ENCODE measurements at places on chromosomes 4 and X. TPM values are rescaled to one million over a fixed set of nuclear protein-coding genes. Genes with fewer than 3 reads are reported as not detected.

- H3K27ac ChIP-seq: no peak overlapping the region
- no peaks in the 10 kb centered on the region for H3K4me1 ChIP-seq
- H3K27me3 ChIP-seq: no peaks in the 10 kb centered on the region
Observed at GRCh38 chr4:6123116-6123515, 77.2 kb downstream of the JAKMIP1 start.

- no peak overlapping the region for H3K27ac ChIP-seq
- DNase-seq: no peak
- no peaks in the 10 kb centered on the region for H3K36me3 ChIP-seq
Observed at GRCh38 chr4:122775039-122775438, 42.5 kb downstream of the BBS12 start.

GRCh38 chrX:17020851-17021821 is 74.7 kb downstream of the REPS2 start:
- no peak overlapping the region for H3K4me3 ChIP-seq
- H3K27ac ChIP-seq: no peak overlapping the region
- H3K27me3 ChIP-seq: no peaks in the 10 kb centered on the region
- DNase-seq: no peak
- no peaks in the 10 kb centered on the region for H3K4me1 ChIP-seq
- no peaks in the 10 kb centered on the region for H3K36me3 ChIP-seq

DNA sequence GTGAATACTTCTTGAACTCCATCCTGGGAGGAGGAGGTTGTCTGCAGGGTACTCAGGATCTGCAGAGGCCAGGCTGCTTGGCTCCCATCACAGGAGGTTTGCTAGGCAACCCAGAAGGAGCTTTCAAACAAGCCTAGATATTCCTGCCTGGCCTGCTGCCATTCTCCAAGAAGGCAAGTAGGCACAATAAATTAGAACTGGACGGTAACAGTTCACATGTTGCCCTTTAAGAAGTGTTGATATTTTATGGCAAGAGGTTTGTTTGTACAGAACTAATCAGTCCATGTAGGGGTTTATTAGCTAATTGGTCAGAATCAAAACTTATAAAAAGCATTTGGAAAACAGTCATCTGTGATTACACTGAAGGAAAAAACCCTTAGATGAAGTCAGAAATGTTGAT is 39.3 kb downstream of the SYNPO2 start:
- H3K27me3 ChIP-seq: no peaks in the 10 kb centered on the region
- H3K4me1 ChIP-seq: no peaks in the 10 kb centered on the region
- no peaks in the 10 kb centered on the region for H3K36me3 ChIP-seq

- peak; percentile 21 for DNase-seq
- no peaks in the 10 kb centered on the region for H3K27me3 ChIP-seq
- H3K4me1 ChIP-seq: peaks cover 42% of the 10 kb centered on the region
- H3K27ac ChIP-seq: no peak overlapping the region
- H3K36me3 ChIP-seq: no peaks in the 10 kb centered on the region
- no peak overlapping the region for H3K4me3 ChIP-seq
Observed at GRCh38 chrX:24153178-24153795, 3.8 kb downstream of the ZFX start.

DNA sequence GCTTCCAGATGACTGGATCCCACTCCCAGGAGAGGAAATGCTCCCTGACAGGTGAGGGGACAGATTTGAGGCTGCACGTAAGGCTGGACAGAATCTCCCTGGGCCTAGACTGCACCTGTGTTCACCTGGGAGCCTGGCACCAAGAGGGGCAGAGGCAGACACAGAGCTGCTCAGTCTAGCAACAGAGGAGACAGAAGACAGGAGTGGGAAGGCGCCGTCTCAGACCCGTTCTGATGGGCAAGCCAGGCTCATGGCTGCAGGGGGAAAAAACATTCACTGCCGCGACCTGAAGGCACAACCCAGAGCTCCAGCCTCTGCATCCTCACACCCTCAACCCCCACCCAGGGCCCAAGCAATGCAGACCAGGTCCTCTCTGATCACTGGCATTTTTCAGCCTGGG is 16.8 kb downstream of the BCAP31 start:
- no peaks in the 10 kb centered on the region for H3K27me3 ChIP-seq
- DNase-seq: no peak
- H3K27ac ChIP-seq: no peak overlapping the region
- H3K4me1 ChIP-seq: no peaks in the 10 kb centered on the region

DNA sequence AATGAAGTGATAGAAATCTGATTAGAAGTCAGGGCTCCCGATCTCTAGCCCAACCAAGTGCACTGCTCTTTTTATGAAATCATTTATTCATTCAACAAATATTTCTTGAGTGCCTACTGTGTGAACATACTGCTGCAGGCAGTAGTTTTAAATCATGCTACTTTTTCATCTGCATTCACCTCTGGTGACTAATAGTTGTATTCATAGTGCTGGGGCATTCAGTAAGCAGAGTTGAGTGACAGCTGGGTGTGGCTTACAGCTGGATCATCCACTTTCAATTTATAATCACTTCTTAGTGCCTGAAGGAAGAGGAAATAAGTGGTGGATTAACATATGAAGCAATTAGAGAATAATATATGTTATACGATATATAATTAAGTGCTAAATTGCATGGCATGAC is 94.1 kb upstream of the HPRT1 start:
- H3K4me1 ChIP-seq: no peaks in the 10 kb centered on the region
- H3K27ac ChIP-seq: no peak overlapping the region
- H3K4me3 ChIP-seq: no peak overlapping the region
- H3K27me3 ChIP-seq: no peaks in the 10 kb centered on the region
- no peaks in the 10 kb centered on the region for H3K36me3 ChIP-seq

GRCh38 chr4:102514298-102514964 is 13.3 kb downstream of the NFKB1 start:
- H3K4me1 ChIP-seq: peaks cover 46% of the 10 kb centered on the region
- no peaks in the 10 kb centered on the region for H3K27me3 ChIP-seq
- no peak overlapping the region for H3K27ac ChIP-seq
- H3K4me3 ChIP-seq: no peak overlapping the region

GRCh38 chr4:7691982-7692381 is 247.7 kb downstream of the AFAP1 start:
- no peak overlapping the region for H3K4me3 ChIP-seq
- H3K27me3 ChIP-seq: no peaks in the 10 kb centered on the region
- H3K36me3 ChIP-seq: no peaks in the 10 kb centered on the region
- no peaks in the 10 kb centered on the region for H3K4me1 ChIP-seq

DNA sequence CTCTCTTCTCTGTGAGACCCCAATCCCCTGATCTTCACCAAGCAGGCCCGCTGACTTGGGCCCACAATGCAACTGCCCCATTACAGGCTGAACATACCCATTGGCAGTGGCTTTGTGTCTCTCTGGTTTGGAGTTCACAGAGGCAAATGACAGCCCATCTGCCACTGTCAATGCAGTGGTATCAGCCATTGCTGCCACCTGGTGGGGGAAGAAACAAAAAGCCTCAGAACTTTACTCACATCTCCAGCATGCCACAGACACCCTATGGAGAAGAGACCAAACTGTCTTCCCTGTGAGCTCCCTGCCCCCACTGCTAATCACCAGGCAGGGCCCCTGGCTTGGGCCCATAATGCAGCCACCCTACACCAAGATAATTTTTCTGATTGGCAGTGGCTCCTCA is 729.3 kb upstream of the ACTRT1 start:
- no peaks in the 10 kb centered on the region for H3K27me3 ChIP-seq
- no peak overlapping the region for H3K4me3 ChIP-seq
- H3K27ac ChIP-seq: no peak overlapping the region
- H3K4me1 ChIP-seq: no peaks in the 10 kb centered on the region
- DNase-seq: no peak

GRCh38 chr4:42655921-42656678 is 805 bp downstream of the ATP8A1 start:
- H3K4me1 ChIP-seq: peaks cover 31% of the 10 kb centered on the region
- DNase-seq: peak; percentile 20
- H3K27ac ChIP-seq: peak overlapping the region; percentile 59
- no peaks in the 10 kb centered on the region for H3K27me3 ChIP-seq
- peak overlapping the region; percentile 89 for H3K4me3 ChIP-seq

GRCh38 chr4:6546681-6547447 is 28.1 kb upstream of the MAN2B2 start:
- no peak overlapping the region for H3K27ac ChIP-seq
- H3K27me3 ChIP-seq: no peaks in the 10 kb centered on the region
- H3K4me1 ChIP-seq: no peaks in the 10 kb centered on the region
- H3K4me3 ChIP-seq: no peak overlapping the region
- DNase-seq: peak; percentile 14
- no peaks in the 10 kb centered on the region for H3K36me3 ChIP-seq

DNA sequence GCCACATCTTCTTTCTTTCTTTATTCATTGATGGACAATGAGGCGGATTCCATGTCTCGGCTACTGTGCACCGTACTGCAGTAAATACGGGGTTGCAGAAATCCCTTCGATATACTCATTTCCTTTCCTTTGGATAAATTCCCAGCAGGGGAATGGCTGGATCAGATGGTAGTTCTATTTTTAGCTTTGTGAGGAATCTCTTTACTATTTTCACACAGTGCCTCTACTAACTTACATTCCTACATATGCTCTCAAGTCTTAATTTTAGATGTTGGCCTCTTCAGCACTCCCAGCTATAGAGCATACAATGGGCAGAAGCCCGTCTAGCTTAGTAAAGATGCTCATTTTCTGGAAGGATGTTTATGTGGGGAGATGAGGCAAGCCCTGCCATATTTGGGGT is 317.4 kb downstream of the ASMT start:
- H3K27me3 ChIP-seq: no peaks in the 10 kb centered on the region
- H3K4me1 ChIP-seq: no peaks in the 10 kb centered on the region
- DNase-seq: no peak
- H3K36me3 ChIP-seq: no peaks in the 10 kb centered on the region

- peaks cover 22% of the 10 kb centered on the region for H3K4me1 ChIP-seq
- H3K4me3 ChIP-seq: no peak overlapping the region
Observed at GRCh38 chrX:153897899-153898298, 6.6 kb upstream of the AVPR2 start.

- DNase-seq: no peak
- no peaks in the 10 kb centered on the region for H3K36me3 ChIP-seq
- no peaks in the 10 kb centered on the region for H3K4me1 ChIP-seq
- no peaks in the 10 kb centered on the region for H3K27me3 ChIP-seq
- no peak overlapping the region for H3K27ac ChIP-seq
- H3K4me3 ChIP-seq: no peak overlapping the region
Observed at GRCh38 chr4:40734497-40734896, 15.3 kb upstream of the NSUN7 start.

DNA sequence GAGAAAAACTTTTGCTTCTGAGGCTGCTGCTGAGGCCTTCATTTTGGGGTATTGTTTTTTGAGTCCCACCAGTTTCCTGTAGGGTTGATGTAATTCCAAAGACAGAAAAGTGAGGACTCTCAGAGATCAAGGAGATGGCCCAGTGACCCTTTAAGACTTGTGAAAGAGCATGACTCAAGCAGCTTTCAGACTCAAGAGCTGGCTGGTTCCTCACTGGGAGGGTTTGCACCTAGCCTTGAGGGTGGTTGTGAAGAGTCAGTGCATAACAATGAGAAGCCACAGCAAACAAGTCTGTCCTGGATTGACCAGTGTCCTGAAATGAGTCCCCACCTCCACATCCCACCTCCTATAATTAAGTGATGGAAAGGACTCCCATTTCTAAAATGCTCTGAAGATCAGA is 89.2 kb downstream of the NHS start:
- H3K27ac ChIP-seq: no peak overlapping the region
- no peak overlapping the region for H3K4me3 ChIP-seq
- H3K4me1 ChIP-seq: no peaks in the 10 kb centered on the region
- DNase-seq: no peak

GRCh38 chrX:11244636-11245035 is 48.6 kb upstream of the AMELX start:
- H3K27ac ChIP-seq: no peak overlapping the region
- DNase-seq: no peak
- H3K4me1 ChIP-seq: no peaks in the 10 kb centered on the region

DNA sequence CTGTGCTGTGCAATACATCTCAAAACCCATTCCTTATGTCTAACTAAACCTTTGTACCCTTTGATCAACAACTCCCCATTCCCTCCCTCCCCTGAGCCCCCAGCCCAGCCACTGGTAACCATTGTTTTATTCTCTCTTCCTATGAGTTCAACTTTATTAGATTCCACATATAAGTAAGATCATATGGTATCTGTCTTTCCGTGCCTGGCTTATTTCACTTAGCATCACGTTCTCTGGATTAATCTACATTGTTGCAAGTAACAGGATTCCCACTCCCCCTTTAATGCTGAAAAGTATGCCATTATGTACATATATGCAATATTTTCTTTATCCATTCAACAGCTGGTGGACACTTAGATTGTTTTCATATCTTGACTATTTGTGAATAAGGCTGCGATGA is 119.4 kb downstream of the RNF150 start:
- no peaks in the 10 kb centered on the region for H3K27me3 ChIP-seq
- H3K27ac ChIP-seq: no peak overlapping the region
- no peak for DNase-seq
- no peak overlapping the region for H3K4me3 ChIP-seq

DNA sequence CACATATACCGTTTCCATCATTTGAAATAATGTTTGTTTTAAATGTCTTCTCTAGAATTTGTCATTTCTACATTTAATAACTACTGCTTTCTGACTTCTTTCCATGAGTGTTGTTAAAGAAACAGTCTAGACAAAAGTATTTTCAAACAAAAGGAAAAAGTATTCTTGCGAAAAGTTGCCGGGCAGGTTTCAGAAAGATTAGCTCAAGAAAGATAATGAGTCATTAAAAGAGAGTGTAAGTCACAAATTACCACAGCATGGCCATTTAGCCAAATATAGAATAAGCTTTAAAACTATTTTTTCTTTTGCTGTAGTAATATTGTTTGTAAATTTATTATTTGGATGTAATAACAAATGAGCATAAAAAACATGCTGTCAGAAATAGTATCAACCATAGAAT is 493.0 kb downstream of the TLL1 start:
- no peaks in the 10 kb centered on the region for H3K36me3 ChIP-seq
- H3K27ac ChIP-seq: no peak overlapping the region
- H3K4me1 ChIP-seq: no peaks in the 10 kb centered on the region
- no peaks in the 10 kb centered on the region for H3K27me3 ChIP-seq

GRCh38 chrX:119247702-119248101 is 11.6 kb downstream of the PGRMC1 start:
- no peak overlapping the region for H3K27ac ChIP-seq
- no peak overlapping the region for H3K4me3 ChIP-seq
- H3K36me3 ChIP-seq: peaks cover 8% of the 10 kb centered on the region
- no peaks in the 10 kb centered on the region for H3K27me3 ChIP-seq
- H3K4me1 ChIP-seq: no peaks in the 10 kb centered on the region

- H3K4me1 ChIP-seq: no peaks in the 10 kb centered on the region
- DNase-seq: no peak
- no peak overlapping the region for H3K27ac ChIP-seq
Observed at GRCh38 chrX:33735182-33735581, 396.9 kb downstream of the FAM47A start.

The KCNE5 gene
- 0.40 TPM for total RNA-seq

The NUDT11 gene
- total RNA-seq: 1.6 TPM

The FHIP1A gene
- total RNA-seq: 0.15 TPM

The CAMK2D gene
- total RNA-seq: 57.6 TPM

The MAGEA9B gene
- not detected for total RNA-seq

The SLITRK4 gene
- not detected for total RNA-seq

The EDA gene
- total RNA-seq: 0.53 TPM

The YY2 gene
- 1.8 TPM for total RNA-seq

The BTK gene
- 0.48 TPM for total RNA-seq

The POU3F4 gene
- not detected for total RNA-seq

All from CD8-positive, alpha-beta memory T cell (primary cell).